ENCODE measurements at places on chromosomes 2 and 18. TPM values are rescaled to one million over a fixed set of nuclear protein-coding genes. Genes with fewer than 3 reads are reported as not detected.

The LHCGR gene
- polyA plus RNA-seq, result not detected

The PSTPIP2 gene
- 15.9 TPM for polyA plus RNA-seq

The DNAH7 gene
- polyA plus RNA-seq, result not detected

The EPB41L5 gene
- 3.9 TPM for polyA plus RNA-seq

The PJVK gene
- polyA plus RNA-seq, result 0.44 TPM

The ANKAR gene
- polyA plus RNA-seq, result 3.2 TPM

The HOXD3 gene
- not detected for polyA plus RNA-seq

The ONECUT2 gene
- not detected for polyA plus RNA-seq

The GALNT13 gene
- polyA plus RNA-seq, result not detected

The NFU1 gene
- polyA plus RNA-seq, result 58.4 TPM

The TANC1 gene
- polyA plus RNA-seq, result 0.22 TPM

The FAM228A gene
- not detected for polyA plus RNA-seq

- DNase-seq, result no peak
Measured at GRCh38 chr18:46939337-46939963, 22.0 kb downstream of the KATNAL2 start.

DNA sequence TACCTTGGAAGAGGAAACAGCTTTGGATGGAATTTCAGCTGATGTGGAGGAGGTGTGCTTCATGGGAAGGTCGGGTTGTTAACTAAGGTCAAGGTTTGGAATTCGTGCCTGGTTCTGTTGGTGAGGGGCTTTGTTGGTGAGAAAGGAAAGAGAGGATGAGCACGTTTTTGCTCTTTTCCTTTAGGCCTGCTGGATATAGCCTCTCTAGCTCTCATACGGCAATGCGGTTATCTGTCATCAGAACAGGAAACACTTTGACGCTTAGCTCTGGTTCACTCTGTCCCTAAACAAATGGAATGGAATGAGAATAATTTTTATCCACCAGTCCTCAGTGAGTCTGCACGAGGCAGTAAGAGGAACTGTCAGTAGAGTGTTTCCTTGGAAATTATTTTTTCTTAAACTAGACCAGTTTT lies 169.7 kb upstream of the NOSTRIN start:
- no peak for DNase-seq

DNA sequence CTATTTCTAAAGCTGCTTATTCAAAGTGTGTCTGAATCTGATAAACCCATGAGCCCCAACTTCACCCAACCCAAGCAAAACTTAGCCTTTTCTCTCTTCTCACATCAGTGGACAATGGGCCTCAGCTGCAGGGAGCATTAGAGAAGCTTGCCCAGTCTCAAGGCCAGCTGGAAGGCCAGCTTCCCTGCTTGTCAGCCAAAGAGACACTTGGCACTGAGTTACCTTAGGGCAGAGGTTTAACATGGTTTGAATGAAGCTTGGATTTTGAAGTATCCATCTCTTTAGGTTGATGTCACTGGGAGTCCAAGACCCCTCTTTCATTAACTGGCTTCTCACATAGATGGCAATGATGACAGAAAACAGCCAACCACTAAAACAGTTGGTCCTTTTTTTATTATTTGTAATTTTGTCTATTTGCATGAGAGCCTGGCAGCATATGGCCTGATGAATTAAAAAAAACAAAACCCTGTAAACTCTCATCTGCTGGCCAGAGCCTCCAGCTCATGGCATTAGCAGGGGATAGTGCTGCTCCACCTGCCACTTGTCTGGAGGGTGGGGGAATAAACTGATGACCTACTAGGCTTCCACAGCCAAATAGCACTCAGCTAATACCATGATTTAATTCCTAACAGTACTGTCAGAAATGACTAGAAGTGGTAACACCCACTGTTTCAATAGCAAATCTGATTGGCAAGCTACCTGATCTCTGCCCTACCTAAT lies 137.0 kb downstream of the UBE2E3 start:
- DNase-seq, result no peak

- DNase-seq, result no peak
Measured at GRCh38 chr2:115285416-115285815, 843.0 kb downstream of the DPP10 start.

GRCh38 chr18:61683856-61684255 lies 209.0 kb downstream of the RNF152 start:
- DNase-seq, result no peak

GRCh38 chr2:241853651-241854341 lies 4.9 kb downstream of the PDCD1 start:
- DNase-seq, result no peak

DNA sequence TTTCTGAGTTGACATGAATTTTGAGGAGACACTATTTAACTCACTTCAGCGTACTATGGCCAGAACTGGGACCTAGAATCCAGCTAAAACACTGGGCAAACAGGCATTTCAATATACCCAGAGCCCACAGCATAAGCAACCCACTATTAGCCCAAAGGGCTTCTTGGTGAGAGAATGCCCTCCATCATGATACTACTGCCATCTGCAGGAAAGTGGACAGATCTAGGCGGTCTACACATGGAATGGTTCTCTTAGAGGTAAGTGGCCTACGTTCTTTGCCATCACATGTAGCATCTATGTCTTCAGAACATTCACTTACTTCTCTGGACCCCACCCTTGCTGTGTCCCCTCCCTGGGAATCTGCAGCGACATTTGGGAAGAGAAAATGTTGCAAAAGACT lies 181.3 kb upstream of the LINC00305 start:
- no peak for DNase-seq

DNA sequence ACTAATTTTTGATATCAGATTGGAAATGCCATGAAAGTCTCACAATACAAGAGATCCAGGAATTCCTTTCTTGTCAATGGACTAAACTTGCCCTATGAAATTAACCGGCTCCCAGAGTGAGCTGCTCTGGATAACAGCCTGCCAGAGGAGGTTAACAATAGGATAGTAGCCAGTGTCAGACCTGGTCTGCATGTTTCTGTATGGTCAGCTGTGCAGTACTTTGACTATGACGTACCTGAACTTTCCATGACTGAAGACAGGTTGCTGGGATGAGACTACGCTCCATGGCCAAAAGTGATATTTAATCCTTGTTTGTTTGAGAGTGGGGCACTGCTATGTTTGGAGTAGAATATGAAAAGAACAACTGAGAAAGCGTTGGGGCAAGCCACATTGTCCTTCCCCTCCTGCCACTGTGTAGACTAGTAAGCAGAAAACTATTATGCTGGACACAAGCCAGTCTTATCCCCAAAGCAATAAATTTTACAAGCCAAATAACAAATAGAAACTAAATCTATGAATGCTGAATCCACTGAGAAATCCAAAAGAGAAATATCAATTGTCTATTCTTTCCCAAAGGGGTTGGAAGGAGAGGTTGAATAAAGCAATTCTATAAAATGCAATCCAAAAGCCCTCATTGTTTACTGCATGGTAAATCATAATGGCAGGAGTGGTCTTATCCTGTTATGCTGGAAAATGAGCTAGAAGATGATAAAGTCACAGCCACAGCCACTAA lies 115.5 kb upstream of the CYP26B1 start:
- no peak for DNase-seq

- DNase-seq, result no peak
Measured at GRCh38 chr2:217723981-217724380, 278.8 kb downstream of the TNS1 start.

DNA sequence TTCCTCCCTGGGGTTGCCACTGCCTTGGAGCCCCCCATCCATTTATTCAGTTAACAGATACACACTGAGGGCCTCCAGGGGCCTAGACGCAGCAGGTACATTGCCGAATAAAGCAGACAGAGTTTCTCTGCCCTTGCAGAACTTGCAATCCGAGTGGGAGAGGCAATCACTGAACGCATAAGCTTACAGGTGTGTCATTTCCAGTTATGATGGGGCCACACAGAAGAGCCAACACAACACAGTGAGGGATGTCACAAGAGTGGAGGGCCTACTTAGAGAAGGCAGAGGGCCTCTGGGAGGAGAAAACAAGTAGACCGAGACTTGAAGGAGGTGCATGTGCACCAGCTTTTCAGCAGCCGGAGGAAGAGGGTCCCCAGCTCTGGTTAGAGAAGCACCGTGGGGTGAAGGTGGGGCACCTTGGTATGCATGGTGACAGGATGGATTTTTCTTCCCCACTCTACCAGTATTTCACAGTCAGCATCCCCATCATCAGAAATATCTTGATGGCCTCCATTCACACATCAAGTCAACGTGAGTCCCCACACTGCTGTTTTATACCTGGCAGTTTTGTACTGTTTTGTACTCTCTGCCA lies 150.9 kb downstream of the SMAD7 start:
- DNase-seq, result no peak

- no peak for DNase-seq
Measured at GRCh38 chr2:165056564-165056963, 101.2 kb upstream of the SLC38A11 start.

DNA sequence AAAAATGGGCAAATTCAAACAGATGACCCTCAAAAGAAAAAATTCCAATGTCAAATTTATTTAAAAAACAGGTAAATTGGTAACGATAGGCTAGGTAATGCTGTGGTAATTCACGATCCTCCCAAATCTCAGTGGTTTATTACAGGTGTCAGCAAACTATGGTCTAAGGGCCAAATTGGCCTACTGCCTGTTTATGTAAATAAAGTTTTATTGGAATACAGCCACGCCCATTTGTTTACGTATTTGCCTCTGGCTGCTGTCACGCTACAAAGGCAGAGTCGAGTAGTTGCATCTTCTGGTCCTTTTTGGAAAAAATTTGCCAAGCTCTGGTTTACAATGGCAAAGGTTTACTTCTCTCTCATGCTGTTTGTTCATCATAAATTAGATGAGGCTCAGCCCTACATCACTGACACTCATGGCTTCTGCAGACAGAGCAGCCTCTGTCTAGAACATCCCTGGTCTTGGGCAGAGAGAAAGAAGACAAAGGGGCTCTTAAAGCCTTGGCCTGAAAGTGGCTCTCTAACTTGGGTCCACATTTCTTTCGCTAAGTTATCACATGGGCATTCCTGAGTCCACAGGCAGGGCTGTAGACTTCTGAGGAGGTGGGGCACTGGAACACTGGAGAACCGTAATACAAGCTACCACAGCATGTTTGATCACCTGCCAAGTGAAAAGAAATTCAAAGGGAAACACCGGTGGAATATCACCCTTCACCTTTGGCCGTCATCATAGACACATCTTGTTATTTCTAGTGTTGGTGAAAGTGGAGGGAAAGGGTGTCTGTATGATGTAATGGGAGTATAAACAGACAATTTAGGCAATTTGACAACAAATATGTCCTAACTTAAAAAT lies 34.8 kb downstream of the SP110 start:
- no peak for DNase-seq

GRCh38 chr2:171965661-171966060 lies 34.1 kb upstream of the METAP1D start:
- no peak for DNase-seq

DNA sequence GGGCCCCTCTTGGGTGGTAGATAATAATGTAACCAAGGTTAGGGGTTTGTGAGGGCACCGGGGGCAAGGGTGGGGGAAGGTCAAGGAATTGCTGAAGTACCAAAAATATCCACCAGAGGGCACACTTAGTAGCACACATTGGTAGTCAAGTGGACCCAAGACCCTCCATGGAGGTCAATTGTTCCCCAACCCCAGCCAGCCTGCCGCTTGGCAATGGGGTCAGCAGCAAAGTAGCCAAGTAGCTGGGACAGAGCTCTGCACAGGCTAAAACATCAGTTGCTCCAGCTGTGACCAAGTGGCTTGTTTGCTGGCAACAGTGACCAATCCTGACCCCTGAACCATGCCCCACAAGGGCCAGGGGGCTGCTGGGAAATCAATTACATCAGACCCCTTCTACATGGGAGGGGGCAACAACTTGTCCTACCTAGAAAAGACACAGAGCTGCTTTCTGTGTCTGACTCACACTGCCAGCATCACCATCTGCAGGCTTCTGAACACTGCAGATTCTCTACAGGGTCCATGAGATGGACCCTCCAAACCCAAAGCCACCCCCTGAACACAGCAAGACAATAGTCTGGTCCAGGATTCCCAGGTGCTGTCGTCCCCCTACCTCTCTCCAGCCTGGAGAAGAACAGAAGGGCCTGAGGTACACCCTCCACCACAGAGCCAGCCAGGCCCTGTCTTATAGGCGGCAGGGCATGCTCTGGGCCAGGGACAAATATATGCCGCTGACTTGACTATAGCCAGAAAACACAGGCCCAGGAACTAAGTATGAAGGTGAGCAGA lies 76.0 kb downstream of the EMX1 start:
- peak; percentile 47 for DNase-seq

DNA sequence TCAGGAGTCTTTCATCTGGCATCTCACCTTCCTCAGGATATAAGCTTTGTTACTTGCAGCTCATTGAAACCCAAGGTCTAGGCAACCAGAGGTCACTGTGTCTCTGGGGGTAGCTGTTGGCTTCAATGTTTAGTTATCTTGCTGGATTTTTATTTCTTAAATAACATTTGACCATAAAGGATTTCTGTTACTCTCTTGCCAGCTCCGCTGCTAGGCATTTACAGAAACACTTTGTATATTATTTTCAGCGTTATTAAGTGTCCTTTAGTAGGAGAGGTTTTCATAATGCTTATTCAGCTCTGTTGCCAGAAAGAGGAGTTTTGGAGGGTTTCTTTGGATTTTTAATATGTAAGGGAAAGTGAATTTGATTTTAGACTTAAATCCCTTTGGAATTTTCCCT lies 61.4 kb downstream of the QPCT start:
- DNase-seq, result no peak

DNA sequence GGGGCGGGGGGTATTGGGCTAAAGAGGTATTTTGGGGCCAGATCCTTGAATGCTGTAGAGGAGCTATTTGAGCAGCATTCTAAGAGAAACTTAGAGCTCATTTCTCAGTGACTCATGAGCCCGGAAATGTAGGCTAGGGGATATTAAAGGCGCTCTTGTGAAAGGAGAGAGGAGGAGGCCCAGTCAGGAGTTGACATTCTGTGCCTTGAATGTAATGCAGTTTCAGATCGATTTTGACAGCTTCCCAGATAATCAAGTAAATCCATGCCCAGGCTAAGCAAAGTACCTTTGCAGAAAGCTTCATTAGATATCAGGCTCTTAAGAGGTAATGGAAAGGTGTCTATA lies 1.5 kb downstream of the CAB39 start:
- DNase-seq, result peak; percentile 45

GRCh38 chr2:12980817-12981216 lies 264.1 kb downstream of the TRIB2 start:
- no peak for DNase-seq

- DNase-seq, result no peak
Measured at GRCh38 chr2:103605071-103605780, 843.4 kb downstream of the TMEM182 start.

GRCh38 chr2:33011373-33011772 lies 64.6 kb downstream of the LTBP1 start:
- DNase-seq, result no peak

- DNase-seq, result no peak
Measured at GRCh38 chr2:198141726-198142125, 337.3 kb downstream of the PLCL1 start.

DNA sequence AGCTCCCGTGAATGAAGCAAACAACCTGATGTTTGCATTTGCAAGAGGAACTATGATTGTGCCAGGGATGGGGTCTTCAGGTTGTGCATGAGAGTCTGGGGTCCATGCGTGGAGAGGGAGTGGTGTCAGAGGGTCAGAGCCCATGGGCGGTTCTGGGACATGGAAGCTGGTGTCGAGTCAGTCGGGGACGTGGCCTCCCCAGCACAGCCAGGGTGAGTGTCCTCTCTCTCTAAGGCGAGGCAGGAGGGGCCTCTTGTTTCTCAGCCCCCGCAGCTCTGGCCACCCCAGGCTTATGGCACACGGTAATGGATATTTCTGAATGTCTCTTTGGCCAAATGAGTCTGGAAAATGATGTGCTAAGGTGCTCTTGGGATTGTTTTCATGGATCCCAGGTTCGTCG lies 118.6 kb downstream of the RTP5 start:
- DNase-seq, result no peak

- DNase-seq, result no peak
Measured at GRCh38 chr2:71467180-71467815, 13.9 kb downstream of the DYSF start.
